NCI-H524 (cell line): ENCODE measurements at places on chromosomes 11 and 22.

GRCh38 chr22:39928536-39929520 is 27.9 kb downstream of the GRAP2 start:
- DNase-seq: no peak

- no peak for DNase-seq
Observed at GRCh38 chr22:45124176-45124847, 39.4 kb upstream of the NUP50 start.

DNA sequence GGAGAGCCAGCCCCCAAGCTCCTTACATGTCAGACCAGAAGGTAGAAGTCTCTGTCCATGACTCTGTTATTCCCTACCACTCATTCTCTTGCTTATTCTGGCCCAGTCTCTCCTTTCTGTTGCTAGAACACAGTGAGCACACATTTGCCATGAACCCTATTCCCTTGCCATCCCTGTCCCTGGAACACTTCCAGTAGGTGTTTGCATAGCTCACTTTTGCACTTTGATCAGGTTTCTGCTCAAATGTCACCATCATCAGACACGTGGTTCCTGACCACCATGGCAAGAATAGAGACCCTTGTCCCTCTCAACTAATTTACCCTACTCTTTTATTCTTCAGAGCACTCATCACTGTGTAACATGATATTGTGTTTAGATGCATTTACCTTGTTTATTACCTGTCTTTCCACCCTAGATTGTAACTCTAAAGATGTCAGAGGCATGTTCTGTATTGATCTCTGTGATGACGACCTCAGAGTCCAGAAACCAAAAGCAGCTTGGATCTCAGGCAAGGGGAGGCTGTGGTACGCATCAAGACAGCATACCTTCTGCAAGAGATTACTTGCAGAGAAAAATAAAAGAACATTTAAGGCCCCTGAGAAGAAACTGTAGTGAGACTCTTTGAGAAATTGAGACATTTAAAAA is 606.4 kb downstream of the OPCML start:
- no peak for DNase-seq

GRCh38 chr11:12237381-12237784 is 127.0 kb downstream of the MICAL2 start:
- no peak for DNase-seq

DNA sequence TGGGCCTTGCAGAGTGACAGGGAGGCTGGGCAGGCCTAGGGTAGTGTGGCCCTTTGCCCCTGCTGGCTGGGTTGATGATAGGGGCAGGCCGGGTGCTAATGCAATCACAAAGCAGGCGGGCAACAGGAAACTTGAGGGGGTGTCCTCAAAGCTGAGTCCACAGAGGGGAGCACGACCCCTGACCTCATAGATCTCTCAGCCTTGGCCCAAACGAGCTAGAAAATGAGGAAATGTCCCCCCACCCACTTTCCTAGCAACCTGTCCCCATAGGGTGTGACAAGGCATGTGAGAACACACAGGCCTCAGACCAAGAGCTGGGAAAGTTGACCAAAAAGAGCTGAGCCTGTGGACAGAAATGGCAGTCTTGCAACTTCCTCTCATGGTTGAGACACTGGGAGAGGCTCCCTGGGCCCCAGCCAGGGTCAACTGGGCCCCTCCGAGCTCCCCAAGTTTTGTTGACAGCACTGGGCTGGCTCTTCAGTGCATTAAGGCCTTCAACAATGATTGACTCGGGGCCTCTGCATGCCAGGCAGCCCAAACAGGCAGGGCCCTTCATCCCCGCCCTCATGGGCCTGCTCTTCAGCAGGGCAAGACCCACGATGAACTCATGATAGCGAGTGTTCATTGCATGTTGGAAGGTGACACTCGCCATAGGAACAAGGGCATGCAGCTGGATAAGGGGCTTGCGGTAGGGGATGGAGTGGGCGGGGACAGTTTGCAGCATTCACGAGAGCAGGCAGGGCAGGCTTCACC is 9.8 kb upstream of the SPI1 start:
- no peak for DNase-seq

DNA sequence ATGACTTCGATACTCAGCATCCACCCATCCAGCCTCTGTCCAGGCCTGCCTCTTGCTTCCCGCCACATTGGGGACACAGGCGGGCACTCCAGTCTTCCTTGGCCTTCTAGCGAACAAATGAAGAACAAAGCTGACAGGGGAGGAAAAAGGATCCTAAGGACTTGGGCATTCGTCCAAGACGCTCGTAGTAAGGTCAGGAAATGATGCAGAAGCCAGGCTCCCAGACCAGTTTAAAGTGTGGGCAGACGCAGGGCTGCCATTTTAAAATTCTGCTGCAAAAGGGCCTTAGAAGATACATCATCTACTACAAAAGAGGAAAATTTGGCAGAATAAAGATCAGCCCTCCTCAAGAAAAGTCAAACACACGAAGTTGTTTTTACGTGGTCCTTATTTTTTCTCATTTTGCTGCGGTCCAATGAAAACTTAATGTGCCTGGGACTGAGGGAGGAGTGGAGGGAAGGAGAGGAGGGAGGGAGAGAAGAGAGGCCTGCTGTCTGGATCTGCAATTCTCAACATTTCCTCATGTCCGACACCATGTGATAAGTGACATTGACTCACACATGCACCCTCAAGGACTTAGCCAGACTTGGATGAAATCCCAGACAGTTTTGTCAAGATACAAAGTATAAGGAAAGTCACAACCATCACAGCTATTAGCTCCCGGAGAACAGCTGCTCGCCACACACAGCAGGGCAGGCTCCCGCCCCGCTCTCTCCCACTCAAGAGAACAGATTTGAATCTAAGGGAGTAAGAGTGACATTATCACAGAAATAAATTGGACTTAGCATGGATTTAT is 5.7 kb downstream of the DNAL4 start:
- peak; percentile 86 for DNase-seq

- no peak for DNase-seq
Observed at GRCh38 chr11:44192462-44193100, 97.1 kb downstream of the EXT2 start.

GRCh38 chr22:38865201-38866023 is 6.6 kb downstream of the CBX6 start:
- no peak for DNase-seq

GRCh38 chr22:49632199-49633009 is 195.3 kb downstream of the BRD1 start:
- DNase-seq: peak; percentile 25

DNA sequence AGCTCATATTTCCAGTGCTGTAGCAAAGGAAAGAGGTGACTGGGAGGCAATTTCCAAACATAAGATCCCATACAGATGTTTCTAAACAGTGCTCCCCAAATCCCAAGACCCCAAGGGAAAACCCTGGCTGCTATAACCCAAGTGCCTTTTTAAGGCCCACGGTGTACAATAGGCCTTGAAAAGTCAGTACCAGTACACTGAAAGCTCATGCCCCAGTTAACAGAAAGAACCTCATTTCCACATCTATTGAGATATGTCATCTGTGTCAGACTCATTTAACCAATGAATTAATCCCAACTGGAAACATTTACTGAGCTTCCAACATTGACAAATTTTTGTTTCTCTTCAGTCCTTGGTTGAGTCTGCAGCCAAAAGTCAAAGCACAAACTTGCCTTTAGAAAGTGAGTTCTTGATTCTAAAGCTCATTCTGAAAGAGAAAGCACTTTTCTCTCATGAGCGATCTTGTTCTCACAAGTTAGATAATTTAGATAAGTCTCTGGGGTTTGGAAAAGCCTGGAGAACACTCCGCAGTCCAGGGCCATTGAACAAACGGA is 239.8 kb upstream of the ARHGAP20 start:
- no peak for DNase-seq

DNA sequence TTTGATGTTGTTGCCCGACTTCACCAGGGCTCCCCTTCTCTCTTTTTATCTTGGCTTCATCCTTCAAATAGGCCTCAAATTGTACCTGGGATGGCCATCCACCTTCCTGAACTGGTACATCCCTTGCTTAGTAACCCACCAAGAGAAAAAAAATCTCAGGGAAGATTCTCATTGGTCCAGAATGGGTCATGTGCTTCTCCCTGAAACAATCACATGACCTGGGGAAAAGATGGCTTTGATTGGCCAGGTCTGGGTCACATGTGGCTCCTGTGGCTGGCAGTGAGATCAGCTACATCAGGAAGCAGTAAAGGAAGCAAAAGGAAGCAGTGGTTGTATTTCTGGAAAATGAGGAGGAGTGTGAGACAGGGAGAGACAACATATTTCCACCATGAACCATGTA is 540.2 kb downstream of the MIAT start:
- DNase-seq: no peak

DNA sequence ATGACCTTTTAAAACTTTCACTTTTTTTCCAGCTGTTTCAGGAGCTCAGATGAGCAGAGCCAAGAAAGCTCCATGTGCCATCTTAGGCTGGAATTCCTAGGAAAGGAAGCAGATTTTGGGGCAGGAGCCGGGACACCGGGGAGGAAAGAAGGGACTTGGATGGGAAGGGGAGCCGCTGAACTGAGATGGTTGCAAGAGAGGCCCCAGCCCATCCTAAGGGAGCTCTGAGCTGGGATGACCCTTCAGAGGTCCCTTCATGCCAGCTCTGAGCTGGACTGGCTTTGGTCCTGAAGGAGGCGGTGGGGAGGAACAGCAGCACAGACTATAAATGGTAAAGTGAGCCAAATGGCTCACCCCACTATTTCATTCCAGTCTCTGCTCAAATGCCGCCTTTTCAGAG is 55.2 kb upstream of the SLC22A12 start:
- no peak for DNase-seq

- no peak for DNase-seq
Observed at GRCh38 chr11:75508051-75508561, 17.6 kb downstream of the GDPD5 start.

DNA sequence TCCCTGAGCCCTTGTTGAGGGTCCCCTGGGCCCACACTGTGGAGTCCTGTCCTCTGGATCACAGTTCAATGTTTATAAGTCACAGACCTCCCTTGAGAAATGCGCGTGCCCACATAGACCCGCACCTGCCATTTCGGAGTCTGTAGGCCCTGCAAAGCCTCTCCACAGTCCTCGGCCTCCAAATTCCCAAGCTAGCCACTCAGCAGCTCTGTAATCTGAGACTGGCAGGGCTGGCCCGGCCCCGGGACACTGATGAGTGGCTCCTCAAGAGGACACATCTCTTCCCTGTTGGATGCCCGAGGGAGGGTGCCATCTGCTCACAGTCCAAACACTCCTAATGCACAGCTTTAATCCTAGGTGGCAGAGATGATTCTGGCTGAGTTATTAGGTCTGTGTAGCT is 39.1 kb downstream of the B3GAT1 start:
- peak; percentile 95 for DNase-seq

DNA sequence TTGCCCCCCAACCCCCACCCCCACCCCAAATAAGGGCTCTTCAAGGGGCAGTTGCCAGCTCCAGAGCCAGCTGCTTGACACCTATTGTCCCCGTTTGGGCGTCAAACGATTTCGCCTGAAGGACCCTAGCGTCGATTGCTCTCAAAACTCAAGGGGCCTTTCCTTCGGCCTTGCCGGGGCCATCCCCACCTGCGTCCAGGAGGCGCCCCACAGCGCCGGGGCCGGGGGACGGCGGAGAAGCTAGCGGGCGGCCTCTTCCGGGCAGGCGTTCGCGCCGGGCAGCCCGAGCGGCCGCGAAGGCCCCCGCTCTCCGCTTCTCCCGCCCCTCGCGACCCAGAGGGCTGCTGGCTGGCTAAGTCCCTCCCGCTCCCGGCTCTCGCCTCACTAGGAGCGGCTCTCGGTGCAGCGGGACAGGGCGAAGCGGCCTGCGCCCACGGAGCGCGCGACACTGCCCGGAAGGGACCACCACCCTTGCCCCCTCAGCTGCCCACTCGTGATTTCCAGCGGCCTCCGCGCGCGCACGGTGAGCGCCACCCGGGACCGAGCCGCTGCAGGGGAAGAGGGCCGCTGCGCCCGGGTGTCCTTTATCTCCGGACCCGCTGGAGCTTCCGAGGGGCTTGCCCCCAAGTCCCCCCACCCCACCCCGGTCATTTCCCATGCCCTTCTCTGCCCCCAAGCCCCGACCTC is at the start of gene CAPRIN1:
TSS of gene CAPRIN1 (plus strand) at position 383 of the 687 bp plus-strand sequence. CDS start 690 bp downstream, outside the sequence.
- DNase-seq: peak; percentile 97

GRCh38 chr11:10017911-10018310 is 276.1 kb downstream of the SBF2 start:
- DNase-seq: no peak

GRCh38 chr11:65430406-65431217 is 8.0 kb downstream of the NEAT1 start:
- no peak for DNase-seq

DNA sequence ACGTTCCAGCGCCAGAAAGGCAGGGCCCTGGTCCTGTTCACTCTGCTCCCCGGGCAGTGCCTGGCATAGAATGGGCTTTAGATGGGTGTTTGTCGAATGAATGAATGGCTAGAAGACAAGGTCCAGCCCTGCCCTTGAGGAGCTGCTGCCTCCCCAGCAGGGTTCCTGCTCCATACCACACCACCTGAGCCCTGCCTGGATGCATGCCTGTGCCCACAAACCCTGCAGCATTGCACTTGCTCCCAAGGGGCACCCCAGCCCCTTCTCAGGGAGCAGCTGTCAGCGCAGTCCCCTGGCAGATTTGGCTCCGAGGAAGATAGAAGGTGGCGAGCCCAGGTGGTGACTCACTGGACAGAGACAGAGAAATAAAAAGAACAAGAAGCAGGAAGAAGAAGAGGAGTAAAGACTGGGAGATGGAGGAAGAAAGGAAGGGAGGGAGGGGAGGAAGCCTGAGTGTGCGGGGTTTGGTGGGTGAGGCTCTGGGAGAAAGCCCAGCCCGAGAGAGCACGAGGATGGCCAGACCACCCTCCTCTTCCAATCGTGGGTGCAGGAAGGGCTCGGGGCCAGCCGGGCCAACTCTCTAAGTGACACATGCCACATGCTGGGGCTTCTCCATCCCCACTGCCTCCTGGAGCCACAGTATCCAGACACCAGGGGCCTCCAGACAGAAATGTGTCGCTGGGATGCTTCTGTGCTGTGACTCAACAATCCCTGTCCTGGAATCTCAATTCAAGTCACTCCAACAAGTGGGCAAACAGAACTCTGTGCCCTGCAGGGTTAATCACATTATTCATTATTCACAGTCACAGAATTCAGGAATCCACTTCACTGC is 1474.3 kb downstream of the BRD1 start:
- DNase-seq: no peak

- no peak for DNase-seq
Observed at GRCh38 chr22:17825876-17826550, 51.7 kb upstream of the BID start.
